ENCODE measurements at places on chromosomes 16 and 17.

- DNase-seq, result no peak
Observed at GRCh38 chr16:82192665-82193064, 22.6 kb upstream of the MPHOSPH6 start.

DNA sequence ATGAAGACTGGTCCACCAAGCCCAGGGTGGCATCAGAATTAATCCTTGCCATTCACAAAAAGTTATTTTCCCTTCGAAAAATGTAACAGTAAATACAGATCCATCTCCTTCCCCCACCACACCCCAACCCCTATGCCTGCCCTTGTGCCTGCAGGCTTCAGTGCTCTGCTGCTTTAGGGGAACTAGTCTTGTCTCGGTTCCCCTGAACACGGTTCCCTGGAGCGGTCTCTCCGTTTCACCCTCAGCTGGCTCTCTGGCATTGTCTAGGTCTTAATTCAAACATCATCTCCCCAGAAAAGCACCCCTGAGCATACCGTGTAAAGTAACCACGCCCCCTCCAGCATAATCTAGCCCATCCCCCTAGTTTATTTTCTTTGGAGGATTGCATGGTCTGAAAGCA is 25.8 kb downstream of the EMP2 start:
- DNase-seq, result no peak

- DNase-seq, result no peak
Observed at GRCh38 chr16:66169817-66170216, 196.7 kb upstream of the CDH5 start.

DNA sequence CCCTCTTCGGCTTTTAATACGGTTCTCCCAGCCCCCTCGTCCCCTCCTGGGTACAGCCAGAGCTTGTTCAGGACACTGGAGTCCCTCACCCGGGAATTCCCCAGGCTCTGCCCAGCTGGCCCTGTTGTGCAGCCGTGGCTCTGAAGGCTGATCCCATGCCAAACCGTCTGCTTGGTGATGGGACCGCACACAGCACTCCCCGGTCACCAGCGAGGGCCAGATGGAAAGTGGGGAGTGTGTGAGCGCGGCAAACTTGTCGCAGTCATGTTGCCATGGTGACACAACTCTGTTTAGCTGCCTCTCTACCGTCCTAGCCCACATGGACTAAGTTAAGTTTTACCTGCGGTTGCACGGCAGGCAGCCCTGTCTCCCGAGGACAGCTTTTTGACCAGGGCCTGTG is 107.9 kb downstream of the RAP1GAP2 start:
- no peak for DNase-seq

GRCh38 chr16:24524855-24525677 is 14.3 kb upstream of the RBBP6 start:
- no peak for DNase-seq

DNA sequence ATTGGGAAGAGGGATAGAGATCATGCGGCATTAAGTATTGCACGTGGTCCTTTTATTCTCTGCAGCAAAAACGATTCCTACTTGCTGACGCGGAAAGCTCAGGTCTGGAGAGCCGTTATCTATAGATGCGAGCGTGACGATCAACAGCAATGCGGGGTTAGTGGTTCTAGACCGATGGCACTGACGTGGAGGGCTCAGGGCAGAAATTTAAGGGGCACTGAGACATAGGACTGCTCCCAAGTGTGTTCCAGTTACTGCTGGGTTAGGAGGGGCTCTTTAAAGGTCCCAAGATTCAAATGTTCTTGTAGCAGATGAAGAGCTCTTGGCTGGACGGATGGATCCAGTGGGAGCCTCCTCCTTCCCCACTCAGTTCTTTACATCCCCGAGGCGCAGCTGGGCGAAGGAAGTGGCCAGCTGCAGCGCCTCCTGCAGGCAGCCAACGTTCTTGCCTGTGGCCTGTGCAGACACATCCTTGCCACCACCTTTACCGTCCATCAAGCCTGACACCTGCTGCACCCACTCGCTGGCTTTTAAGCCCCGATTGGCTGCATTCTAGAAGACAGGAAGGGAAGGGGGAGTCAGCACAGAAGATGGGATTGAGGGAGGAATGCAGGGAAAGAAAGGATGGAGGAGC is 732 bp upstream of the EXOSC6 start:
- DNase-seq, result peak; percentile 62

- DNase-seq, result peak; percentile 79
Observed at GRCh38 chr17:81035521-81036196, 708 bp downstream of the BAIAP2 start.

DNA sequence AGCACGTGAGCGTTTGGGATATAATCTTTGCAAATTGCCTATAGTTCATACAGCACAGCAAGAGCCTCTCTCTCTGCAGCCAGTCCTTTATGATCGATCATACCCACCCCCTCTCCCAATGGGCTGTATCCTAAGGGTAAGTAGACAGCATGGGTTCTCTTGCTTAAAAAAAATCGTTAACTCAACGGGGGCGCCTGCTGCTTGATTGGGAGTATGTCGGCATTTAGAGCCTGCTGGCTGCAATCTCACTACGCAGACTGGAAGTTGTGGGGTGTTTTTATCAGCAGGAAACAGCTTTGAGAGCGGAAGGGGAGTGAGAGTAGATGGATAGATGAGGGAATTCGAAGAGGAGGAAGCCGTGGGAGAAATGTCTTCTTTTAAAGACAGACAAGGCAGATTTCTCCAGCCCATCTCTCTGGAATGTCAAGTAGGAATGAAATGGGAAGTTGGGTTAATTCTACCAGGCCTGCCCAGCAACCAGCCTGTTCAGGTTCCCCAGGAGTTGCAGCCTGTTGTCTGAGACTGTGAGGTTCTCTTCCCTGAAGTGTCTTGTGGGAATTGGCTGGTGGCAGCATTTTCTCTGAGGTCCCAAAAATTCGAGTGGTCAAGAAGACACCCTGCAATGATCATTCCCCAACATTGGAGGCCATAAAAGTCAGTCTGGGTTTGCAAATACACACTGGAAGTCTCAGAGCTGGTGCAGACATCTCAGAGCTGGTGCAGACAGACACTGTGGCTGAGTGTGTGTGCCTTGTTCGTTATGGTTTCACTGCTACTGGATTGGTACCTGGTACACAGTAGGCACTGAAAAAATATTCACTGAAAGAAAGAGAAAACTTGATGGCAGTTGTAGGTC is 65.6 kb downstream of the PRKCB start:
- DNase-seq, result peak; percentile 86

DNA sequence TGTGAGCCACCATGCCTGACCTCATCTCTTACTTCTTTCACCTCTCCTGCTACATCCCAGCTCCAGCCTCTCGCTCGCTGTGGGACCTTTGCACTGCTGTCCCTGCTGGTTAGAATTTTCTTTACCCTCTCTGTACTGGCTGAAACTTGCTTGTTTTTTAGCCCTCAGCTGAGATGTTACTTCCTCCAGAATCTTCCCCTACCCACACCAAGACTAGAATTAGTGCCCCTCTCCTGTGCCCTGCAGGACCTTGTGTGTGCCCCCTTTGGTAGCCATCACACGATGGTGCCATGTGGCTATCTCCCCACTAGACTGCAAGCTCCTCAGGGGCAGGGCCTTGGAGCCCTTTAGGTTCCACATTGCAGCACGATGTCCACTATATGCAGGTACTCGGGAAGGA is 84.1 kb downstream of the AIPL1 start:
- no peak for DNase-seq

DNA sequence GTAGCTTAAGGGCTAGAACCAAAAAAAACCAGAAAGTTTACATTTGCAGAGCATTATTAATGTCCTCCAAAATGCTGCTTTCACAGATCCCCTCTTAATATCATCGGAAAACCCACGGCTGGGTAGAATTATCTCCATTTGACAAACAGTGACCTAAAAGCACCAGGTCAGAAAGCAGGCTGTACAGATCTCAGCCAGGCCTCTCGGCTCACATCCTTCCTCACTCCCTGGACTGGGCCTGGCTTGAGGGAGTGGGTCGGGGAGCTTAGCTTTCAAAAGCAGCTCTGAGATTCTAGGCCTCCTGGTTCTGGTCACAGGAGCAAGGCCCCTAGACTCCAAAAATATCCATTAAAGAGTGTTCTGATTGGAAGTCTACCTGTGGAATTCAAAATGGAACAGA is 9.1 kb upstream of the SLC12A3 start:
- DNase-seq, result no peak

DNA sequence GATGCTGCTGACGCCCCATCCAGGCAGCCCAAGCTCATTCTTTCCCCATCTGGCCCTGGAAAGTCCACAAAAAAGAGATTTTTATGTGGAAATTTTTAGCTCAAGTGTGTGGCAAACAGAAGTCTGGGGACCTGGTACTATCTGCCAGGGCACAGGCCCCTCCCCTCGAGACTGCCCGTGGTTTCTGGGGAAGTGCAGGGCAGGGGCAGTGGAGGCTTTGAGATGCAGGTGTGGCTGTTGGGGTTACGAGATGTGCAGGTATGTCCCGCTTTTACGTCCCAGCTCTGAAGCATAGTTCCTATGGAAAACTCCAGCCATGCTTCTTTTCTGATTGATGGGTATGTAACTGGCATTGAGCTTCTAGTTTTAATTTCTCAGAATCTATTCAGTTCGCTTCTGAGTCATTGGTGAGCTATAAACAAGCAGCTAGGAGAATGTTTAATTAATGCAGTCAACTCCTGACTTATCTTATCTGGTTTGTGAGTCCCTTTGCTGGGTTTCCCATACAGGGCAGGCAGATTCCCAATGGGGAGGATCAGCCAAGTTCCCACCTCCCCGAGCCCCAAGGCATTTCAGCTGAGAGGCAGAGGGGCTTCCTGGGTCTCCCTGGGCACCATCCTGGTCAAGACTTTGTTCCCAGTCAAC is 16.2 kb downstream of the TBX4 start:
- DNase-seq, result no peak

- no peak for DNase-seq
Observed at GRCh38 chr17:13931111-13931526, 138.2 kb upstream of the COX10 start.

DNA sequence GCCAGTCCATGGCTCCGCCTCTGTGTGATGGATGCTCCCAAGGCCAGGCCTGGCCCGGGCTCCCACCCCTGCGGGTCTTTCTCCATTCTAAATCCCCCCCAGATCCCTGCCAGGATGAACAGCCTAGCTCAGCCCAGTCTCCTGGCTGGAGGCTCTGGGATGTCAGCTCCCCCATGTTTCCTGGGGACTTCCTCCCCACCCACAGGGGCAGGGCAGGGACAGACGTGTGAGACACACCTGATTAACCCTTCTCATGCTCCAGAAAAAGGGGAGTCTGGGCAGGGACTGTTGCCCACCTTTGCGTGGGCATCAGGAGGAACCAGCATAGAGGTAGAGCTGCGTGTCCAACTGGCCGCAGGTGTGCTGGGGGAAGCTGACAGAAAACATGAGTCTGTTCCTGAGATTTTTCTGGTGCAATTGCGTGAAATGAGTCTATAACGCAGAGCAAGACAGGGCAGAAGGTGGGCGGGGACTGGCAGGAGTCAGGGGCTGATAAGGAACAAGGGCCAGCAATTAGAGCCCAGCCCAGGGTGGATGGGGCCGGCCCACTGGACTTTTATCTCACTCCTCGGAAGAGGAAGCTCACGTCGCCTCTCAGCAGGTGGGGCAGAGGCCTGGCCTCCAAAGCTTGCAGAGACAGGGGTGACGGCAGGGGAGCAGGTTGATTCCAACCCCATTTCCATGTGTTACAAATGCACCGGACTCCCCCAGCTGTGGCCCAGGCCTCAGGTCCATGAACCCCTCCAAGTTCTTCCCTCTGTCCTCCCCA is 238.2 kb downstream of the RBFOX3 start:
- DNase-seq, result peak; percentile 21

- no peak for DNase-seq
Observed at GRCh38 chr17:80071116-80071841, 30.1 kb upstream of the GAA start.

GRCh38 chr17:6780886-6781285 is 4.9 kb downstream of the FBXO39 start:
- DNase-seq, result no peak

GRCh38 chr17:17899486-17899885 is 62.7 kb upstream of the SREBF1 start:
- DNase-seq, result no peak

DNA sequence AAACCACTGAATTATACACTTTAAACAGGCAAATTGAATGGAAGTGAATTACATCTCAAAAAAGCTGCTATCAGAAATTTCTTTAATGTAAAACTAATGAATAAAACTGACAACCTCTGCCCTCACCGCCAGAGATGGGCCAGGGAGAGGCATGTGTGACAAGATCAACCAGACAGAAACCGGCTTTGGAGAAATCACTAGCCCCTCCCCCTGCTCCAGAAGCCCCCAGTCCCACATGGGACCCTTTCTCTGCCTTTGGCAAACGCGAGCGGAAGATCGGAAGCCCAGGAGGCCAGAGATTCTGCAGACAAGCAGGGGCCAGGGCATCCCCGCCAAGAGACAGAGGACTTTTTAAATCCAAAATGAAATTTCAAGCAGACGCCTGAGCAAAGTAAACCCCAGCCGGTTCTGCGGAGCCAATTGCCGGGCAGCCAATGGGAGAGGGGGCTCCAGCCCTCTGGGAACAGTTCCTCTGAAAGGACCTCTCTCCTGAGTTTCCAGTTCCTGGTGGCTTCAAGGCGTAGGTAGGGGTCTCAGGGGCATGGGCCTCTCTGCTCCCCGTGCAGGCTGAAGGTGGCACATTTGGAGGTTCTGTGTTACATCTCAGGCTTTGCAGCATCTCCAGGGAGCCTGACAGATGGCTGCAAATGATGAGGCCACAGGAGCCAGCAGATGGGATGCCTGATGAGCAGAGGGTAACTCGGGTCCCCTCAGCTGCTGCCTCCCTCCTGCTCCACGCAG is 118.1 kb downstream of the GSG1L start:
- DNase-seq, result no peak

GRCh38 chr16:27436921-27437650 is 35.1 kb downstream of the IL21R start:
- DNase-seq, result no peak

DNA sequence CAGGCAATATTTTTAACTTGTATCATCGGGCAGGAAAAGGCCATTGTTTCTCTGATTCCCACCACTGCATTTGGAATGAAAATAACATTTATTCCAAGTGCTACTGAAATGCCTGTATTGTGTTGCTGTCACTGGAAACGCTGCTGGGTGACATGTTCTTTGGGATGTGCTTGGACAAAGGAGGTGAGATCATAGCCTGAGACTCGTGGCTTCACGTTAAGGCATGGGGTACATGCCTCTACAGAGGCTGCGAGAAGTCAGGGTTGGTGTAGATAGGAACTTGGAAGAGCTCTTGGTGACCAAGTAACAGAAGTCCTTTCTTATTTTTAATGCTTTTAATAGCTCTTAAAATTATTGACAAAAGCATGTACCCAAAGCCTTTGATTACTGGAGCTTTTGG is 58.8 kb upstream of the MAF start:
- no peak for DNase-seq

- DNase-seq, result no peak
Observed at GRCh38 chr17:57313097-57313835, 56.9 kb downstream of the MSI2 start.

- no peak for DNase-seq
Observed at GRCh38 chr16:86392436-86393152, 117.7 kb upstream of the FOXF1 start.

DNA sequence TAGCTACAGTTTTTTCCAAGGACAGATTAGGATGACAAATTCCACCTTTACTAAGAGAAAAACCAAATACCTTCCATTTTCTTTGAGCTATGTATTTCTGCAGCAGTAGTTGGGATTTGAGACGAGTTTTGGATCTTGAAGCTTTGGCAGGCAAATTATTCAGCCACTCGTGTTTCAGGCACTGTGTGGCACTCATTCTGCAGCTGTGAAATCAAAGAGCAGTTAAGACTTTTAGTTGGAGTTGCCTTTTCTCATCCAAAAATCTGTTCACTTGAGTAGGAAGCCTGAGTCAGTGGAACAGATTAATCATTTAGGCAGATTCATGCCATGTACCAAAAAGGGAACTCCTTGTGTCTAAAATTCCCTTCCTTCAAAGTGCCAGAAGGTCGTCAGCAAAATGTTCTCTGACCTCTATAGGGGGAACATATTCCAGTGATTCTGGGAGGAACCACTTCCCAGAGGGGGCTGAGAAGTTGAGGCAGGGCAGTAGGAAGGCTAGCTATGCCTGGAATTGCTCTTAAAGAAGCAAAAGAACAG is 20.1 kb downstream of the ORC6 start:
- DNase-seq, result no peak

Measured in K562 (cell line).